ENCODE measurements at places on chromosomes 4 and X.

GRCh38 chrX:20471483-20471882 is 204.8 kb upstream of the RPS6KA3 start:
- DNase-seq = no peak

- DNase-seq = no peak
Observed at GRCh38 chr4:114146947-114147618, 167.6 kb upstream of the ARSJ start.

- DNase-seq = no peak
Observed at GRCh38 chrX:110008011-110008635, 5.2 kb downstream of the TMEM164 start.

GRCh38 chr4:87856816-87857215 is 24.0 kb downstream of the MEPE start:
- peak; percentile 70 for DNase-seq

GRCh38 chrX:21723814-21724213 is 34.1 kb downstream of the SMPX start:
- DNase-seq = no peak

GRCh38 chr4:69832326-69833030 is 27.5 kb downstream of the SULT1E1 start:
- peak; percentile 68 for DNase-seq

GRCh38 chrX:1598021-1598875 is 6.8 kb downstream of the AKAP17A start:
- DNase-seq = no peak

DNA sequence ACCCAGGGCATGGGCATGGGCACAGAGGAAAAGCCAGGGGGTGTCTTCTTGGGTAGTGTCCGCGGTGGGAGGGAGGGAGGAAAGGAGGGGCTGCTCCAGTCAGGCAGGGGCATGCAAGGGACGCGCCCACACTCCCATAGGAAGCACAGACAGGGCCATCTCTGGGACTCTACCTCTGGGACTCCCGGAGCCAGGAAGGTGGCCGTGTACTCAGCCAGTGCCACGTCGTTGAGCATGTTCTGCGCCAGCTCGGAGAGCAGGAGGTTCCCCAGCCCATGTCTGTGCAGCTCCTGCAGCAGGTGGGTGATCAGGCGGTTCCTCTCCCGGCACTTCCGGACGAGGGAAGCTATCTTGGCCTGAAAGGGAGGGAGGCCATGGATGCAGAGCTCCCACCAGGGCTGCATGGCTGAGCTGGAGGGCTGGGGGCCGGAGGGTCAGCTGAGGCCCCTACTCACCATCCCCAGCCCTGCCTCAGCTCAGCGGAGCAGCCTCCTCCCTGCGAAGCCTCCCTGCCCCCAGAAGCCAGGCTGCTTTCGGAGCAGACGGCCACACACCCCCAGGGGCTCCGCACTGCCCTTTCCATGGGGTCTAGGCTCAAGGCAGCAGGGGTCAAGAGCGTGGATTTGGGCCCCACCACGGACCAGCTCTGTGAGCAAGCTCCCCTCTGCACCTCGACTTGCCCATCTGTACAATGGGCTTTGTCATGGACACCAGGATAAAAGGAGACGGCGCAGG is 44.6 kb downstream of the C4orf50 start:
- no peak for DNase-seq

- DNase-seq = peak; percentile 32
Observed at GRCh38 chr4:30721185-30722091, 1.3 kb downstream of the PCDH7 start.

DNA sequence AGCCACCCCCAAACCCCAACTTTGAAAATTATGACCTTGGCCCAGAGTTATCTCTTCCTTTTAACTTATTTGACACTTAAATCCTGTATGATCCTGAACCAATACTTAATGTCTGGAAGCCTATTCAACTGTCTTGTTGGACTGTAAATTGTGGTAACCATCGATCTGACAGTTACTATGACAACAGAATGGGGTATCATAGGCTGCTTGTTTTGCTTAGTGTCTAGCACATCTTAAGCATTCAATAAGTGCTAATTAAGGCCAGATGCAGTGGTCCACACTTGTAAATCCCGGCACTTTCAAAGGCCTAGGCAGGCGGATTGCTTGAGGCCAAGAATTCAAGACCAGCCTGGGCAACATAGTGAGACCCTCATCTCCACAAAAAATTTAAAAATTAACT is 175.0 kb downstream of the APBB2 start:
- DNase-seq = no peak

DNA sequence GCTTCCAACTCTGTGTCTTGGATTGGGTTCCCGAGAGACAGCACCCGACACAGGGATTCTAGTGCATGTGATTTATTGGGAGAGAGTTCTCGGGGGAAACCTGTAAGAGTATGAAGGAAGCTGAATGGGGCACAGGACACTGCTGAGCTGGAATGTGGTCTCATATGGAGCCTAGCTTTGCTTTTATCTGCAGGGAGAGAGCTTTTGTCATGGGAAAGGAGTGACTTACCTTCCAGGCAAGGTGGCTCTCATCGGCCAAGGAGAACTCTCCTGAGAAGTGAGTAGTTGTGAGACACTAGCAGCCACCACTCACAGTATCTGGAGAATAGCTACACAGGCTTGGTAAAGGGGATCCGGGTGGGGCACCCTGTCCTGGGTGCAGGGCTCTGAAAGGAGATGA is 124.5 kb downstream of the NHS start:
- no peak for DNase-seq

- DNase-seq = no peak
Observed at GRCh38 chrX:87616371-87616770, 98.8 kb downstream of the KLHL4 start.

DNA sequence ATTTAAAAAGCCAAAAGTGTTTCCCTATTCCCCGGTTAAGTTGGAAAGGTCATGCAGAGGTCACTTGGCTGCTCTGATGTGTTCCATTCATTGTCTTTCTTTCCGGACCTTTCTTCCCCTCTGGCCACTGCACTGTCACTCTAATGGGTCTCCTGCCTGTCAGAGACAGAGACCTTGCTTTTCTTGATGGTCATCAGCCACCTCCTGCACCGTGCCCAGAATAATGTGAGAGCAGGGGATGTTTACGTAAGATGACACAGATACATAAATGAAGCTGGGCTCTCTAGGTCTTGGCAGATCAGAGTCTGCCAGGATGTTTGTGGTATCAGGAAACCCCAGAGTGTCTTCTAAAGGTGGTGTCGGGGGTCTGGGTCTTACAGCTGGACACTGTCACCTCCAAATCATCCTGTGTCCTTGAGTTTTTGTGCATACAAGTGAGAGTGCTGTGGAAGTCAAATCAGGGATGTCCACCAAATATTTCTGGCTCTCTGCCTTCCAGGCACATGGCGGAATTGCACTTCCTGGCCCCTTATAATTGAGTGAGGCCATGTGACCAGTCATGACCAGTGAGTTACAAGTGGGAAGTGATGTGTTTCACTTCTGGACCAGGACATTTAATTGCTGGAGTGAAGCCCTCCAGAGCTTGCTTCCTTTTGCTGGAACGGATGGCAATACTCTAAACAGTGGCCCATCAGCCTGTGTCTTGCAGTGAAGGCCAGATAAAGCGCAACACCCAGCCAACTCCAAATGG is 130.6 kb upstream of the ATP6AP2 start:
- no peak for DNase-seq

DNA sequence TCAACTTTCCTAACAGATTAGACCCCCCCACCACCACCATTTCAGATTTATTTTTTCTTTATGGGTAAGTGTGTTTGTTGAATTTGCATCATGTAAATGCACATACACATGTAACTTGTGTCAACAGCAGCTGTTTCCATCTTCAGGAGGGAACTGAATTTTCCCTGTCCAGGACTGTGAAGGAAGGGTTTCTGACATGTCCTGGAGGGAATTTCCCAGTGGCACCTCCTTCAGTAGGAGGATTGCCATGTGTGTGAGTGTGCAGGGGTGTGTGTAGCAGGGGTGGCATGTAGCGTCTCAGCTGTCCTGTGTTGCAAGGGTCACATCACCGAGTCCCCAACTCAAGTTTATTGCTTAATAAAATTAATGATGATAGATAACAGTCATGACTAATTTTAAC is 19.7 kb downstream of the HERC6 start:
- DNase-seq = no peak

DNA sequence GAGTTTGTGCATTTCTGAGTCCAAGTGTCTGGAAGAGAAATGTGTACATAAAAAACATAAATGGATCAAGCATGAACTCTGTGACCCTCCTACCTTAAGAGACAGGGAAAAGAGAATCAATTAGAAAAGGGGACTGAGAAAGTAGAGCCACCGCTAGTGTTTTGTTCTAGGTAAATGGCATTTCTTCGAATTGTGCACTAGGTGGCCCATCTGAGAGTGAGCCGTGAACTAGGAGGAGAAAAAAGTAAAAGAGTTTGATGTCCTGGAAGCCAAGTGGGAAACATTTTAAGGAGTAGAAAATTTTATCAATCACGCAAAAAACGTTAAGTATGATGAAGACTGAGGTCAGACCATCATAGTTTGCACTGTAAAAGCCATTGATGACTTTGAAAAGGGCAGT is 55.1 kb downstream of the NAF1 start:
- DNase-seq = peak; percentile 7

DNA sequence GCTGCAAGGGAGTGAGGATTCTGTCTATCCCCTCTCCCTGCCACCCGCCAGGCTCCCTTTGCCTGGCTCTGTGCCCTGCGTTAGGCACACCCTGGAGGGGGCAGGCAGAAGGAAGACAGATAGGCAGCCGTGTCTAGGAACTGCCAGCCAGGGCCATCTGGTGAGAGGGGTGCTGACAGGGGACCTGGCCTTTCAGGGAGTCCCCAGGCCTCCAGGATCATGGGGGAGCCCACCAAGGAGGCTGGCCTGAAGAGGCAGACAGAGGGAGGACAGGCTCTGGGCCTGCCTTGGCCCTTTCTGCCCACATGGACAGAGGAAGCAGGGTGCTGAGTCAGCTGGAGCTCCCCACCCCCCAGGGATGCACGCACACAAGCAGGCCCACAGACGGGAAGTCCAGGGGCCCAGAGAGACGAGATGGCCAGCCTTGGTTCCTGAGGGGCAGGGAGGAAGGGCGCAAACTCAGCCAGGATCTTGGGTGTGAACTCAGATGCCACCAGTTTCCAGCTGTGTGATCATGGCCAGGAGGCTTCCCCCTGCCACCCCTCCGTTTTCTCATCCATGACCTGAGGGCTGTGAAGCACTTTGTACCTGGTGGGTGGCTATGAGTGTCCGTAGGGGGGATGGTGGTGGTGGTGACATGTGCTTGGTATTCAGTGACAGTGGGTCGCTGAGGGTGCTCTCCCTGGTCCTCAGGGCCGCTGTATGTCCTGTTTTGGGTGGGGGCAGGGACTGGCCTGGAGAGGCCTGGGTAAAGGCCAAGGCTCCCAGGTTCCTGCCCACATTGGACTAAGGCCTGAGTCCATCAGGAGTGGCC is 1.8 kb downstream of the SH3BP2 start:
- DNase-seq = peak; percentile 84

- no peak for DNase-seq
Observed at GRCh38 chr4:120658772-120659171, 263.8 kb downstream of the PRDM5 start.

Measured in kidney tubule cell (primary cell).